ENCODE measurements at places on chromosomes 16 and 17. TPM values are rescaled to one million over a fixed set of nuclear protein-coding genes. Genes with fewer than 3 reads are reported as not detected.

Gene TMEM235
- total RNA-seq = not detected

- DNase-seq = no peak
Observed at GRCh38 chr17:73432624-73433190, 120.9 kb upstream of the CDC42EP4 start.

Gene KCNJ2
- total RNA-seq = 0.05 TPM

DNA sequence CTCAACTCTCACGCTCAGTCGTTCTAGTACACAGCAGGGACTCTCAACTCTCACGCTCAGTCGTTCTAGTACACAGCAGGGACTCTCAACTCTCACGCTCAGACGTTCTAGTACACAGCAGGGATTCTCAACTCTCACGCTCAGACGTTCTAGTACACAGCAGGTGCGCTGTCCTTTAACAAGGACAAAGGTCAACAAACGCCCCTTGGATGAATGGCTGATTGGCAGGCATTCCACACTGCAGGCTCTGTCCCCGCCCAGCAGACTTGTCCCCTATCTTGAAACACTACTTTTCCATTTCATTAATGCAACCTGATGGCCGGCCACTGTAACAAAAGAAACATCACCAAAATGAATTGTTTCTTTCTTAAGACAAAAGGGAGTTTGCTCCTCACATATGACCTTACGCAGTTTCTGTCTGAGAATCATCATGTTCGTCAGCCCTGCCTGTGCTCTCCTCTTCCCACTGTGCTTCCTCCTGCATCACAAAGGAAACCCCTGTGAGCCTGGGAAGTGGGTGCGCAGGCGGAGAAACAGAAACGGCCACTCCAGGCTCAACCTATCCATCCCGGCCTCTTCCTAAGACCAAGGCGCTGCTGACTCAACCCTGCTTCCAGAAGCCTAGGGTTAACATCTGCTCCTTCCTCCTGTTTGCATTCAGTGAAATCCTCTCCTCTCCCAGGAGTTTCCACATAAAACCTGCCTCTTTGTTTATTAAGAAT, 59.8 kb downstream of the ANKRD11 start:
- DNase-seq = no peak

- DNase-seq = no peak
Observed at GRCh38 chr16:4696172-4696904, 3.0 kb downstream of the NUDT16L1 start.

DNA sequence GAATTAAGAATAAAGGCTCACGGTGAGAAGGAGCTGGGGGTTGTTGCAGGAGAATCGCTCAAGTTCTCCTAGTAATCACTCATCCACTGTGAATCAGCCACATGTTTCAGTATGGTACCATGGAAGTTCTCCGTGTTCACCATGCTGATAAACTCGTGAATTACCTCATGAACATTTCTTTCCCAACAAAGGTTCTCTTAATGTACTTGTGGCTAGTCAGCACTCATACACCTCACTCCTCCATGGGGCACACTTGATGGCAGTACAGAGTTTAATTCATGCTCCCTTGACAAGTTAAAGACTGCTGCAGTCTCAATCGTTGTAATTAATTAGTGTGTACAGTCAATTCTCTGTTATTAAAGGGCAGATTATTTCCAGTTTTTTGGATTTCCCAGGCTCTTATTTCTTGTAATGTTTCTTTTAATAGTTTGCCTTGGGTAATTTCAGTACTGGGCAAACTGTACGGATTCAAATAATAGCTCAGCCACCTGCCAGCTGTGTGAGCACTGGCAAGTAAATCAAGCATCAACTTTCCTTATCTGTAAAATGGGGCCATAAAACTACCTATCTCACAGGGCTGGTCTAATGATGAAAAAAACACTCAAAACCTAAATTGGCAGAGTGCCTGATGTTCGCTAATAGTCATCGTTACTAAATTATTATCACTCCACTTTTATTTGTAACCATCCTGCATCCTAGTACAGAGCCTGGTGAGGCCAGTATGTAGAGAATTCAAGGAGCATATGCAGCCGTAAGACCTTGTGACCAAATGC, 6.1 kb downstream of the GOT2 start:
- no peak for DNase-seq

DNA sequence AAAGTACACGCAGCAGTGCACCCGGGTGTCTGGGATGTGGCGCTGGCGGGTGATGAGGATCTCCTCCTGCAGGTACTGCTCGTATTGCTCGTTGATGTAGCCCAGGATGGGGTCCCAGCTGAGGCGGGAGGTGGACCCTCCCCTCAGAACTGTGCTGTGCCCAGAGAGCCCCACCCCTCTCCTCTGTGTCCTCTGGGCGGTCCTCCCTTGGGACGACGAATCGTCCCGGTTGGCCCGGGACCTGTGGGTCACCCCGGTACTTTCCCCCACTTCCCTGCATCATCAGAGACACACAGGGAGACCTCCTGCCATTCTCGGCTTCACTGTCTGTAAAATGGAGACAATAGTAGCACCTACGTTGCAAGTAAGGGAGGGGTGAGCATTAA, 4.2 kb downstream of the SEPTIN12 start:
- no peak for DNase-seq

- DNase-seq = no peak
Observed at GRCh38 chr17:3318336-3318735, 20.2 kb upstream of the OR3A1 start.

Gene KRT36
- not detected for total RNA-seq

Gene RECQL5
- total RNA-seq = 71.0 TPM

GRCh38 chr17:36880268-36880905, 56.9 kb upstream of the LHX1 start:
- DNase-seq = no peak

Gene MC1R
- 10.5 TPM for total RNA-seq

DNA sequence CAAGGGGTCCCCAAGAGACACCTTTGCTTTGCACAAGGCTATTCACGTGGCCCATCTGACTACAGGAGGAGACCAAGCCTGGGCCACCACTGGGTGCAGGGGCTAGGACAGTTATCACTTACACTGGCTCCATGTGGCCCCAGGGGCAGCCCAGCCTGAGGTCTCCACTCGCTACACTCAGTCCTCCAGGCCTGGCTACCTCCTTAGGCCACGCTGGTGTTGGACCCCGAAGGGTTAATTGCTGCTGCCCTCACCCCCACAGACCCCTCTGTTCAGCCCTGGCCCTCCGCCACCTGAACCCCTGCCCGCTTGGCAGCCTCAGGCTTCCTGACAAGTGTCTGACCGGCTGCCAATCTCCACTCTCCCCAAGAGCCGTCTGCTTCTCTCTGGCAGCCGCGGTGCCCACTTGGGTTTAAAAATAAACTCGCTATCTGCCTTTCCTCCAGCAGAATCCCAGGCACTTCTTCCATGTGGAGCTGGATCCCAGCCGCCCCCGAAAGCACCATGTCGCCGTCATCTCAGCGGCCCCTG, 27.8 kb downstream of the ADAM11 start:
- no peak for DNase-seq

- no peak for DNase-seq
Observed at GRCh38 chr17:73364155-73364522, 52.3 kb upstream of the CDC42EP4 start.

- DNase-seq = no peak
Observed at GRCh38 chr17:36540696-36541095, 4.0 kb upstream of the GGNBP2 start.

Measured in naive thymus-derived CD4-positive, alpha-beta T cell (primary cell).